Amygdala (tissue), 56 donors: ENCODE measurements at places on chromosomes 7 and 10.

- DNase-seq = no peak
These were observed 172.9 kb downstream of the CDK14 start for GRCh38 chr7:90769036-90769435.

- DNase-seq = no peak
These were observed 122.5 kb downstream of the TMEM26 start for GRCh38 chr10:61330669-61331068.

GRCh38 chr7:48971173-48971572 is 46.8 kb downstream of the CDC14C start:
- no peak for DNase-seq

GRCh38 chr10:126500866-126501265 is 112.6 kb upstream of the ADAM12 start:
- DNase-seq = no peak

GRCh38 chr10:19488592-19489280 is 327.5 kb upstream of the PLXDC2 start:
- no peak for DNase-seq

- no peak for DNase-seq
These were observed 77.6 kb upstream of the IMMP2L start for GRCh38 chr7:111639934-111640333.
